ENCODE measurements at places on chromosomes 1 and 21.

- no peak for DNase-seq
Measured at GRCh38 chr1:30342535-30343141, 380.7 kb downstream of the MATN1 start.

DNA sequence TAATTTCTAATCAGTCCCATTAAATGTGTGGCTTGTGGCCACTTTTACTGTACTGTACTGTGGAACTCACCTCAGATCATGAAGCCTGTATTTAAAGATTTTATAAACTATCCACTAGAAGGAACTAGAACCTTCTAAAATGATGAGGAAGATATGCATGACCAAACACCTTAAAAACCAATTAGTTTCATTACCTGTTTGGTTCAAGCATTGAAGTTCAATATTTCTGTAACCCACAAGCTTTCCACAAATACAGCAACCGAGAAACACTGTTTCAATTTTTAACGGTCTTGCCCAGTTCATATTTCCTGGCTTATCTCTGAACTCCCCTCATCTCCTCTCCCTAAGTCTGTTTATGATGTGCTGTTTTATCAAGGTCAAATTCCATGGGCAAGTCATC lies 264.3 kb upstream of the PLD5 start:
- no peak for DNase-seq

- DNase-seq: no peak
Measured at GRCh38 chr1:27145934-27146354, 9.0 kb downstream of the SLC9A1 start.

GRCh38 chr1:39086865-39087409 lies 60.8 kb downstream of the NDUFS5 start:
- no peak for DNase-seq

- DNase-seq: no peak
Measured at GRCh38 chr21:29396951-29397455, 98.3 kb downstream of the BACH1 start.

Data from NCI-H524 (cell line).